Stomach (tissue), 19 donors: ENCODE measurements at places on chromosomes 12 and 14. TPM values are rescaled to one million over a fixed set of nuclear protein-coding genes. Genes with fewer than 3 reads are reported as not detected.

Gene KRT3
- total RNA-seq: not detected

Gene LRP1-AS
- not detected for total RNA-seq

Gene GLT1D1
- not detected for total RNA-seq

Gene RARG
- total RNA-seq: 26.5 TPM

Gene LRRC23
- total RNA-seq: not detected

- no peak overlapping the region for H3K4me3 ChIP-seq
- peaks cover 17% of the 10 kb centered on the region for H3K36me3 ChIP-seq
Observed at GRCh38 chr12:49276304-49277290, 11.7 kb downstream of the TUBA1C start.
